ENCODE measurements at places on chromosomes 12 and 14.
A peak's percentile ranks its signal among the peaks of the same experiment; 100 is the strongest.

GRCh38 chr12:107442326-107442987, 243.1 kb upstream of the PWP1 start:
- DNase-seq: no peak

- DNase-seq: no peak
Observed at GRCh38 chr12:127980585-127980984, 286.4 kb upstream of the TMEM132C start.

DNA sequence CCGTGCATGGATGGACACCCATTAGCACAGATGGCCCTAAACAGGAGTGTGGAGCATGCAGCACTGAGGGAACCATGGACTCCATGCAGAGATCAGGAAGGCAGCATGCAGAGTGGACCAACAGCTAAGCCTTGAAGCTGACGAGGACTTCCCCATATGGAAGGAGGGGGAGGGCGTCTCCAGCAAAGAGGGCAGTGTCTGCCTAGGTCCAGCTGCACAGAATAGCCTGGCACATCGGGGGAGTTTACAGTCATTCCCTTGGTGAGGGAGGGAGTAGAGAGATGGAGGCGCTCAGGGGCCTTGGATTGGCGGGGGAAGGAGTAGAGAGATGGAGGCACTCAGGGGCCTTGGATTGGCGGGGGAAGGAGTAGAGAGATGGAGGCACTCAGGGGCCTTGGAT, 64.5 kb downstream of the ANKRD9 start:
- no peak for DNase-seq

GRCh38 chr12:62379026-62379722, 87.5 kb upstream of the MON2 start:
- DNase-seq: no peak

DNA sequence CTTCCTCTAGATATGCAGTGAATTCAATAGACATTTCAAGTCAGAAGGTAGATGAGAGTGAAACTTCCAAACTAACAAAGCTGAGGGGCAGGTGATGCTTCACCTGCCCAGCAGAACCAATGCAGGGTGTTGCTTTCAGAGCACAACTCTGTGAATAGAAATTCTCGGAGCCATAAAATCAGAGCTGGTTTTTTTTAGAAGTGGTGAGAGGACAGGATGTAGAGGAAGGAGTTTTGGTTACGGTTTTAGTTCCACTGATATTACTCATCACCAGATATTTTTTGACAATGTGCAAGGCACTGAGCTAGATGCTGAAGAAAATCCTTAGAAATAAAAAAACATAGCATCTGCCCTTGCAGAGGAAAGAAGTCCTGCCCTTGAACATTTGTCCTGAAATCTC, 62.2 kb downstream of the BMP4 start:
- DNase-seq: no peak

GRCh38 chr12:11856971-11857370, 207.5 kb downstream of the ETV6 start:
- no peak for DNase-seq

DNA sequence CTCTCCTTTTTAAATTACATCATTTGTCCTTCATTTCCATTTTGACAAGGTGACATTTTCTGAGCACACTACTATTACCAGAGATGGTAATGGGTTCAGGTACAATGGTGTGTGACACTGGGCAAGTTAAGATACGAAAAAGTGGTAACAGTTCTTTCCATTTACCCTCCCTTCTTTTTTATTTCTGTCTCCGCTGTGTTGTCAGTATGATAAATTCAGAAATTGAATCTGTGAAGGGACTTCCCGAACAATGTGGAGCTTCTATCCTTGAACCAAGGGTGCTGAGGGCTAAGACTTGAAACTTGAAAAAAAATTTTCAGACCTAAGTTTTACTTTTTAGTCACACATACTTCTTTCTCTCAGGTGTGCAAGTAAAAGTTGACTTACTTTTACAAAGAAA, 103.7 kb downstream of the ERC1 start:
- DNase-seq: no peak

GRCh38 chr14:66129224-66129623, 356.9 kb upstream of the CCDC196 start:
- DNase-seq: no peak

- DNase-seq: no peak
Observed at GRCh38 chr14:67944605-67945004, 125.0 kb downstream of the RAD51B start.

DNA sequence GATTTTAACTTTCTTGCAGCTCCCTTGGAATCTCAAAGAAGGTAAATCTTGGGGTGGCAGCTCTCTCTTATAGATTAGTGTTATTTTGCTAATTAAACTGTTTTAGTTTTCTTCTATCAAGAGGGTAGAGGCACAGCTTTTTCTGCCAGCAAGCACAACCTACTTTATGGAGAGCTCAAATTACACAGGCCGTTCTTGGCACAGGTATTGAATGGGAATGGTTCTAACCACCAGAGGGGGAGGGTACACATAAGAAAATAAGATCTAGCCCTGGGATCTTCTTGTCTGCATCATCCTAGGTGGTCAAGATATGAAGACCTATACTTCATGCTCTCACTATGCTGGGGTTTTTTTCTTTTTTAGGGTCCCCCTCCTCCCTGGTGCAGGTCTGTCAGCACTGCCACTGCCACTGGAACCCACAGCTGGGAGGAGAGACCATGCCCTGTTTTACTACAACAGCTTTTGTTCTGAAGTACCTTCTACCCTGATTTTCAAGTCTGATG, 48.6 kb upstream of the STAC3 start:
- DNase-seq: peak; percentile 21

GRCh38 chr14:81582420-81582819, 48.8 kb upstream of the SEL1L start:
- no peak for DNase-seq

GRCh38 chr12:120836114-120836684, 68.0 kb downstream of the SPPL3 start:
- DNase-seq: no peak

DNA sequence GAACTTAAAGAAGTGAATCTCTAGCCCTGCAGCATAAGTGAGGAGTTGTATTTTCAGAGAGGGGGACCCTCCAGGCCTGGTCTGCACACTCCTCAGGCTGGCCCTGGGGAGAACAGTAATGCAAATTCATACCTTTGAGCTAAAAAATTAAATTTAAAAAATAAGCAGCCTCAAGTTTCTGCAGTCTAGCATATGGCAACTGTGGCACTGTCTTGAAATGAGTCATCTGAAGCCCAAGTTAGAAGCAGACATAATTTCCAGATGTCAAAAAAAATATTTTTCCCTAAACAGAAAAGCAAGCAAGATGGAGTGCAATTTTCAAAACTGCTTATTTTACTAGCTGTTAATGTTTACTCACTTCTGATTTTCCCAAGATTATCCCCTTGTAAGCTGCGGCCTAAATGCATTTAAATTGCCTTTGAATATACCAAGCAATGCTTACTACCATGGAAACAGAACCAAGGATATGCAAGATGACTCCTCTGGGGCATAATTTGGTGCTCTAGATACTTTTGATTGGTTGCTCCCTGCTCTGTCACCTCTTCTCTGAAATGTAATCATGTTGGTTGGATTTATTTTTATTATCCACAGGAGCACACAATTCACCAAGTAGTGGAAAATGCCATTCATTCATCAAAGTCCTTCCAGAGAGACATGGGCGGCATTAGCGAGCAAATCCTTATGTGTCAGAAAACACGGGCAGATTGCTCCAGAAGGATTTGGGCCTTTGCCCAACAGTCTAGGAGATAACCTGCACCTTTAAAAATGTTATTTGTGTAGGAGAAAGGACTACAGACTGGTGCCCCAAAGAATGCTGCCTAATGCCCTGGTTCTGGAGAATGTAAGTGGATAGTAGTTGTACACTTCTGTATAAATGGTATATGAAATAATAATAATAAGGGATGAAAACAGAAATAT, 25.0 kb upstream of the DHRS7 start:
- DNase-seq: peak; percentile 23

DNA sequence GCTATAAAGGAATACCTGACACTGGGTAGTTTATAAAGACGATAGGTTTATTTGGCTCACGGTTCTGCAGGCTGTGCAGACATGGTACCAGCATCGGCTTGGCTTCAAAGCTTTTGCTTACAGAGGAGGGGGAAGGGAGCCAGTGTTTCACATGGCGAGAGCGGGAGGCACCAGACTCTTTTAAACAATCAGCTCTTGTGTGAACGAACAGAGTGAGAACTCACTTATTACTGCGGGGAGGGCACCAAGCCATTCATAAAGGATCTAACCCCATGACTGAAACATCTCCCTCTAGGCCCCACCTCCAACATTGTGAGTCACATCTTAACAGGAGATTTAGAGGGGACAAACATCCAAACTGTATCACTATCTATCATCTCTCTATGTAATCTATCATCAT, 227.4 kb downstream of the TMEM132D start:
- DNase-seq: no peak

GRCh38 chr12:12899530-12900380, 8.4 kb downstream of the GPRC5A start:
- DNase-seq: no peak

DNA sequence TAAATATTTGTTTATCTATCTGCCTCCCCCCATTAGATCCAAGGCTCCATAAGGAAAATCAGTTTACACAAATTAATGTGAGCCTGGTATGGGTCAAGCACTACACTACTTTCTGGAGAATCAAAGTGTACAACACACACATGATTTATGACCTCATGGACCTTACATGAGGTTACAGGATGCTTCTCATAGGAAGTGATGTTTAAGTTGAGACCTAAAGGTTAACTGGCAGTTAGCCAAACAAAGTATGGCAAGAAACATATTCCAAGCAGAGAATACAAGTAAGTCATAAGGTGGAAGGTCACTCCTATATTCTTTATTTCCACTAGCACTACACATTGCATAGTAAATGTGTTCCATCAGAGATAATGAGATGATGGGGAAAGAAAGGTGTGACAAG, 39.2 kb downstream of the OSBPL8 start:
- no peak for DNase-seq

DNA sequence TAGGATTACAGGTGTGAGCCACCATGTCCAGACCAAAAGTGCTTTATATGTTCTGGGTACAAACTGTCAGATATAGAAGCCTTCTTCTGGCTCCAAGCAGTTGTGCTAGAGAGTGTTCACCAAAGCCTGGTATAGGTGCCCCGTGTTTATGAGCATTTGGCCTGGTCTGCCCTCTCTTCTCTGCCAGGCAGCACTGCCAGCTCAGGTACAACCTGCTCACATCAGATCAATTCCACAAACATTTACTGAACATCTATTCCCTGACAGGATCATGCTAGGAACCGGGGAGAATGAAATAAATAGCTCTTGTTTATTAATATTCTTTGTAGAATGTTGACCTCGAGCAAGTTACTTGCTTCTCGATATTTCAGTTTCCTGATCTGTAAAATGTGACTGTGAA, 20.0 kb upstream of the SOCS2 start:
- DNase-seq: no peak
